ENCODE measurements at places on chromosomes 5 and 9. TPM values are rescaled to one million over a fixed set of nuclear protein-coding genes. Genes with fewer than 3 reads are reported as not detected.

Gene MIER3
- 23.1 TPM for total RNA-seq

Gene CSF2
- 4.7 TPM for total RNA-seq

Gene TAF11L5
- not detected for total RNA-seq

GRCh38 chr5:115262321-115263077 lies at the start of gene PGGT1B:
Gene PGGT1B, minus strand, starts transcription at chr5:115262877. Its CDS starts 26 bp downstream, at chr5:115262851.
- peaks cover 43% of the 10 kb centered on the region for H3K4me1 ChIP-seq
- H3K27me3 ChIP-seq: no peaks in the 10 kb centered on the region
- DNase-seq: peak; percentile 74
- peaks cover 17% of the 10 kb centered on the region for H3K36me3 ChIP-seq
- peak within 1 kb of the TSS; percentile 95 for H3K27ac ChIP-seq

GRCh38 chr9:105510024-105510423 lies 47.9 kb upstream of the FKTN start:
- H3K27ac ChIP-seq: no peak overlapping the region
- peaks cover 4% of the 10 kb centered on the region for H3K36me3 ChIP-seq
- H3K4me3 ChIP-seq: no peak overlapping the region
- no peaks in the 10 kb centered on the region for H3K4me1 ChIP-seq
- no peaks in the 10 kb centered on the region for H3K27me3 ChIP-seq

Gene TMC1
- total RNA-seq: not detected

Gene SMIM33
- total RNA-seq: 1.2 TPM

Gene FOXD4L6
- total RNA-seq: not detected

DNA sequence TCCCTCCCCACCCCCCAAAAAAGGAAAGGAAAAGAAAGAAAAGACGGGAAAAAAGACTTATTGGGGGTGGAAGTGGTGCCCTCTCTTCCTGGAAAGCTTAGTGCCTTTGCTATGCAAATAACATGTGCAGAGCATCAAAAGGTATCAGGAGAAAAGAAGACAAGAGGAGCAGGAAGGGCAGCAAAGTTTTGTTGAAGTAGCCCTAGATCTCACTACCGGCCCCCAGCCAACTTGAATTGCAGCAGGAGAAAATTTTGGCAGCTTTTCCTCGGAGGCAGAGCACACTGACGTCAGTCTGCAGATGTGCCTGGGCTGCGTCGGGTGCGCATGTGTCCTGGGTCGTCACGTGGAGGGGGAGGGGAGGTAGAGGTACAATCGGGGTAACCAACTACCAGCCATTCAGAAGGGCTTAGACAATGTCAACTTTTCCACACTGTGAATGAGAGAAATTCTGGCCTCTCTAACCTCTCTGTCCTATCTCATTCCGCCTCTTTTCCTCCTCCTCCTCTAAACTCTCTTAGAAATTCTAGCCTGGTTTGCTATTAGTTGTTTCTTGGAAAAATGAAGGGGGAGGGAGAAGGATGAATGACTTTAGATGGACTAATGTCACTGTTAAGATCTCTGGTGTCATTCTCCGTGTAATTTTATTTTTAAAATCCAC lies at the start of gene ADAMTS6:
ADAMTS6 (minus strand) TSS at position 286 of the 661 bp plus-strand sequence. CDS start 8,247 bp downstream, outside the sequence.
- no peaks in the 10 kb centered on the region for H3K36me3 ChIP-seq
- peak; percentile 85 for DNase-seq
- peaks cover 5% of the 10 kb centered on the region for H3K27me3 ChIP-seq

Gene IRX1
- not detected for total RNA-seq

- no peak overlapping the region for H3K27ac ChIP-seq
- no peak overlapping the region for H3K4me3 ChIP-seq
- no peak for DNase-seq
- H3K27me3 ChIP-seq: no peaks in the 10 kb centered on the region
Observed at GRCh38 chr5:109908366-109908765, 218.6 kb downstream of the MAN2A1 start.

- no peaks in the 10 kb centered on the region for H3K4me1 ChIP-seq
- no peak overlapping the region for H3K27ac ChIP-seq
- no peak for DNase-seq
- no peaks in the 10 kb centered on the region for H3K27me3 ChIP-seq
Observed at GRCh38 chr5:153818626-153819025, 220.1 kb downstream of the FAM114A2 start.

Gene PSD2
- not detected for total RNA-seq

Gene RBM18
- 21.5 TPM for total RNA-seq

All from activated CD4-positive, alpha-beta T cell treated with anti-CD3 and anti-CD28 coated beads, Interleukin-2, amount 10 ng/mL, durations not matched to agents 7 days and 5 days (primary cell).